Endothelial cell (in vitro differentiated cells): ENCODE measurements at places on chromosomes 12 and 14.

GRCh38 chr12:114018669-114019068 lies 52.5 kb upstream of the RBM19 start:
- no peak for DNase-seq

DNA sequence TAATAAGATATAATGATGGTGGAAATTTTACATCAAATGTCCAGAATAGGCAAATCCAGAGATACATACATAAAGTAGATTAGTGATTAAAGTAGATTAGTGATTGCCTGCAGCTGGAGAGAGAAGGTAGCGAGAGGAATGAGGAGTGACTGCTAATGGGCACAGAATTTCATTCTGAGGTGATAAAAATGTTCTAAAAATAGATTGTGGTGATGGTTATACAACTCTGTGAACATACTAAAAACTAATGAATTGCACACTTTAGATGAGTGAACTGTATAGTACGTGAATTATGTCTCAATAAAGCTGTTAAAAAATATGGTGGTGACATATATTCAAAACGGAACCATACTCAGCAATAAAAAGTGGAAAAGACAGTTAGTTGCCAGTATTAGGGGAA lies 41.7 kb downstream of the PPP2R5E start:
- DNase-seq, result no peak

- peak; percentile 84 for DNase-seq
Observed at GRCh38 chr12:108838194-108839017, 19.0 kb downstream of the SSH1 start.

DNA sequence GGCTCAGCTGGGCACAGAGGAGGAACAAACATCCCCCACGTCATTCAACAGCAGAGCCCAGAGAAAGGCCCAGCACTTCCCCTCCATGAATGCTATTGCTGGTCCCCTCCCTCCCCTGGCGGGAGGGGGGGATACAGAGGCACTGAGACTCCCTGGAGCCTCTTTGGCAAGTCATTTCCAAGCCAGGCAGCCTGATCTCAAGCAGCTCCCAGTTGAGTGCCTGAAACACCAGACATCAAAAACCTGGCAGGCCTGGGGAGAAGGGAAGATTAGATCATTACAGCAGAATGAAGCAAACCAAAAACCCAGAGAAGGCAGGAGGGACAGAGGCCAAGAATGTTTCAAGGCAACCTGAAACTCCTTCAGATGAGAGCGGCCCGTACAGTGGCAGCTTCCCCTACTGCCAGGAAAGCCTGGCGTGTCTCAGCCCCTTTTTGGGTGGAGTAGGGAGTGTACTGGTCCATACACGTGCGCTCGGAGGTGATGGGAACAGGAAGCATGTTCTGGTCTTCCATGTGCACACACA lies 92.1 kb downstream of the LRRC74A start:
- DNase-seq, result no peak
